Neural progenitor cell (in vitro differentiated cells): ENCODE measurements at places on chromosomes 7 and 10. TPM values are rescaled to one million over a fixed set of nuclear protein-coding genes. Genes with fewer than 3 reads are reported as not detected.

DNA sequence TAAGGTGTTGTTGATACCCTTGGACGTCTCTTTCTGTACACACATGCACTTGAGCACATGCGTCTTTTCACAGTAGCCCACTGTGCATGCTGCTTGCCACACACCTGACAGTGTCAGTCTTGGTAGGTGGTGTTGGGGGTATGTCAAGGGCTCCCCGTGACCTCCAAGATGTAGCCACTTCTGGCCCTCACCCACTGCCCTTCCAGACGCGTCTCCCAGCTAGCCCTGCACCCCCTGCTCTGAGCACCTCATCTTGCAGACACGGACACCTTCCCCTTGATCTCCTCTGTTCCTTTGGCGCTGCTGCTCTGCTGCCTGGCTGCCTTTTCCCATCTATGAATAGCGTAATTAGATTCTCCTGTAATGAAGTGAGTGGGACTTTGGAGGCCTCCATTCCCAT lies 75.2 kb upstream of the TNS3 start:
- DNase-seq: no peak

GRCh38 chr7:34190299-34190698 lies 285.0 kb downstream of the BMPER start:
- no peak for DNase-seq

The CTBP2 gene
- total RNA-seq: 55.2 and 97.6 TPM in 2 replicates

- DNase-seq: no peak
These were observed 212.8 kb downstream of the ADARB2 start for GRCh38 chr10:1524540-1524939.

The RHOBTB1 gene
- total RNA-seq: 15.1 and 21.5 TPM in 2 replicates
